ENCODE measurements at places on chromosomes 1 and 21.
A peak's percentile ranks its signal among the peaks of the same experiment; 100 is the strongest.

DNA sequence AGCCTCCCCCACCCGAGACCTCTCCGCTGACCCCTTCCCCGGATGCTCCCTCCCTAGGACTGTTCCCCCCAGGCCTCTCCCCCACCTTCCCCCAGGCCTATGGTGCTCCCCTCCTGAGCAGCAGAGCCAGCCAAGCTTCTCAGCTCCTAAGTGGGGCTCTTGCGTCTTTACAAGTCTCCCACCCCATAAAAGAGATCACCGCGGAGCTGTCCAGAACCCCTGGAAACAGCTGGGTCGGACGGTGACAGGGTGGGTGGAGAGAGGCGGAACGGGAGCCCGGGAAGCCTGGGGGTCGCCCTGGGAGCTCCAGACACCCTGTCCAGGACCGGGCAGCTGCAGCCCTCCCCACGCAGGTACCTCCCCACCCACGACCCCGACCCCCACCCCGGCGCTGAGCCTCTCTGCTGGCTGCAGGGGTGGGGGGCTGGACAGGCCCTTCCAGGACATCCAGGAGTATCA is 61.2 kb downstream of the WNT9A start:
- peak; percentile 19 for DNase-seq

- no peak for DNase-seq
These were observed 48.6 kb downstream of the CEP350 start for GRCh38 chr1:180003026-180003695.

DNA sequence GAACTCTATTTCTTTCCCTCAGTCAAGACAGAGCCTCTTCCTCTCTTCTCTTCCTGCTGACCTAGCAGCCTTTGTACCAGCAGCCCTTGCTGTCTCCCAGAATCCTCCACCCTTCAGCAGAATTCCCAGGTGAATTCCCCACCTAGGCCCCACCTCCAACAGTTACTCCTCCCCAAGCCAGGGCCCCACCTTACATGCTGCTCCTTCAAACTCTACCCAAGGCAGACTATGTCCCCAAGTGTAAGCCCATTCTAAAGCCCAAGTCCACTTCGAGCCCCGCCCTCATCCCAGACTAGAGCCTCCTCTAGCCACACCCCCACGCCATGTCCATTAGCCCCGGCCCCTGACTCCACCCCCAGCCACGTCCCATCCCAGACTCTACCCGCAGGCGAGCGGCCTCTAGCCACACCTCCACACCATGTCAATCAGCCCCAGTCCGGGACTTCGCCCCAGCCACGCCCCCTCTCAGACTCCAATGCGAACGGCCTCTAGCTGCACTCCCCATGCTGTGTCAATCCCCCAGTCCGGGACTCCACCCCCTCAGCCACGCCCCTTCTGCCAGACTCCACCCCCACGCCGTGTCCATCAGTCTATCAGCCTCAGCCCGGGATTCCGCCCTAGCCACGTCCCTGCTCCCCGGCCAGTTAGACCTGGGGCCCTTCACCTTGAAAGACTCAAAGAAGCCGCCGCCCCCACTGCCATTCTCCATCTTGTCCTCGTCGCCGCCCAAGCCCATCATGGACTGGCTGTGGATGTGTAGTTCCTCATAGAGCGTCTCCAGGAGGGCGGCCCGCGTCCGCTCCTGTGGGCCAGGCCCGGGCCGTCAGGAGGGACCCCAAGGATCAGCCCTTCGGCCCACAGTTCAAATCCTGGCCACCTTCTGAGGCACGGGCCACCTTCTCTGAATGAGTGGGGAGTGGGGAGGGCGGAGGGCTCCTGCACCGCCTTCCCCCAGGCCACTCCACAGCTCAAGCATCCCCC is 61.3 kb downstream of the RAP1GAP start:
- DNase-seq = peak; percentile 81

GRCh38 chr1:23178414-23178813 is 9.8 kb upstream of the LUZP1 start:
- DNase-seq = no peak

GRCh38 chr1:81738875-81739274 is 61.9 kb upstream of the ADGRL2 start:
- DNase-seq = no peak

DNA sequence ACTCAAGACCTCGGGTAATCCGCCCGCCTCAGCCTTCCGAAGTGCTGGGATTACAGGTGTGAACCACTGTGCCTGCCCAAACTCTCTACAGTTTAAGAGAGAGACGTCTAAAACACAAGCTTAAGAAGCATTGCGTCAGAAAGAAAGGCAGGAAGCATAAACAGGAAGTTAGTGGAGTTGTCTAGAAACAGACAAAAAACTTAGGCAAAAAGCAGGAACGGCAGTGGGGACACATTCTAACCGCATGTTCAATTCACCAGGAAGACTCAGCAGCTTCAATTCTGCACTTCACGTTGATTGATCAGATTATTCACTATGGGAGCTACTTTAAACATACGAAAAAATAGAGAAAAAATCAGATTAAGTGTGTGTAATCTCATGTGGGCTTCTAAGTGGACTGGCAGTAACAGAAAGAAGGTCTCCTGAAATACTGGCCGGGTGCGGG is 7.4 kb downstream of the CFAP74 start:
- no peak for DNase-seq

- no peak for DNase-seq
These were observed 386.1 kb downstream of the KCNH1 start for GRCh38 chr1:210747890-210748289.

DNA sequence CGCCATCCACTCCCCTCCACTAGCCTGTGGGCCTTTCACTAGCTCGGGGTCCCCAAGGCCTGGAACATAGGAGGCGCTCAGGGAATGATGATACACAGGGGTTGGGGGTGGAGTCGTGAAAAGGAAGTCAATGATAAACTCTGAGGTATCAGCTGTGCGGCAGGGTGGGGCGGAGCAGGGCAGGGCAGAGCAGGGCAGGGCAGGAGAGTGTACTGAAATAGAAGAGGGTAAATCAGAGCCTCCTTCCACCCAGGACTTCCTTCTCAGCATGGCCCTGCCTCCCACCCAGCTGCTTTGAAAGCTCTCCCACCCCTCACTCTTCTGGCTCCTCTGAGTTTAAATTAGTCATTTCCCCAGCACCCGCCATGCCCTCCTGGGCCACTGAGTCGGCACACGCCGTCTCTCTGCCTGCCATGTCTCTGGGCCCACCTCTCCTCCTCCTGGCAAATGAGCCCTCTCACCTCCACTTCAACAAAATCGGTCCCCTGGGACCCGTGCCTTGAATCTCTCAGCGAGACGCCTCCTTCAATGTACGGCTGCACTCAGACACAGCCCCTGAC is 16.9 kb downstream of the CAPZB start:
- peak; percentile 75 for DNase-seq

DNA sequence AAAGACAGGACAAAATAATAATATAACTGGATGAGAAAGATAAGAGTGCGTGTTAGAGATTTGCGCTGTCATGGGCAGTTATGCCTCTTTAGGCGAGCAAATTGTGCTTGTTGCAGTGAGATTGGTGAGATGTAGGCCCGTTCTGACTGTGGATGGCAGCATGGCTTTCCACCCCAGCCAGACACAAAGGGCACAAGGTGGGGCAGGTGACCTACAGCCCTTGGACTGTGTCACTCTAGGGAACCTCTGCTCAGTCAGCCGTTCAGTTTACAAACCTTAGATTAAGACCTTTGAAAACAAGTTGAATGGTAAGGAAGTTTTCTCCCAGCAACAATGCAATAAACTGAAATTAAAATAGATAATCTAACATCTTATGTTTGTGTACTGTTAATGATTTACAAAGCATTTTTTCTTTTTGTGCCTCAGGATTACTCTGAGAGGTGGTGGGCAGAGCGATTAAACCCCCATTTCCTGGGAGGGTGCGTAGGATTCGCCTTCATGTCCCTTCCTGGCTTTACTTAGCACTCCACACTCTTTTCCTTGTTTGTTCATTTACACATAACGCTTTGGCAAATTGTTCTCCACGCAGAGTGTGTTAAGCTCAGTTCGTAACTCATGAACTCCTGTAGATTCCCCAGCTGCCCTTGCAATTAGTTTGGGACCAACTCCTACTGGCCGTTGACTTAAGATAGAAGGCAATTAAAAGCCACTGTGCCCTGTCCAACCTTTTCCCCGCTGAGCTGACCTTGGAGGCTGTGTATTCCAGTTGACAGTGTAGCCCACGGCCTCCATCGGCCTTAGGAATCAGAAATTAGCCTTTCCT is 58.1 kb upstream of the IGSF5 start:
- no peak for DNase-seq

DNA sequence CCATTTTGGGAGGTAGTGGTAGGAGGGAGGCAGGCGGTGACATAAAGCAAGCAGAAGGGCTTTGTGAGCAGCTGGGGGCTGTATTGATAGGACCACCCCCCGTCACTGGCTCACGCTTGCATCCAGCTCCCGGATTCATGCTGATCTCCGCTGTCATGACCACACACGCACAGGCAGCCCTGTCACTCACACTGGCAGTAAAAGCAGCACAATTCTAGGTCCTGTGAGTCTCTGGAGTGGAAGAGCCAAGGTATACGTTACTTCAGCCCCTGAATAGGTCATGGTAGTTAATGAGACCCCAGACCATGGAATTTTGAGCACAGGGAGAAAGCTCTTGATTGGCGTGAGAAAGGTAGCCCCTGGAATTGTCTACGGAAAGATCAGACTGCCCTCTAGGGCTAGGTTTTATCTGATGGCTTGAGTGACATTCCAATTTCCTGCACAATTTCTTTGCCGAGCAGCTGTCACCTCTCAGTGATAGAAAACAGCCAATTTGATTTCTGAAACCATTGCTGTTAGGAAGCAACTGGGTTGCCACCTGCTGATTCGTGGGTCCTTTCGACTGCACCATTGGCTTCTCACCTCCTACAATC is 5.4 kb downstream of the OR2B11 start:
- DNase-seq = no peak
